ENCODE measurements at places on chromosomes 3 and 15.

DNA sequence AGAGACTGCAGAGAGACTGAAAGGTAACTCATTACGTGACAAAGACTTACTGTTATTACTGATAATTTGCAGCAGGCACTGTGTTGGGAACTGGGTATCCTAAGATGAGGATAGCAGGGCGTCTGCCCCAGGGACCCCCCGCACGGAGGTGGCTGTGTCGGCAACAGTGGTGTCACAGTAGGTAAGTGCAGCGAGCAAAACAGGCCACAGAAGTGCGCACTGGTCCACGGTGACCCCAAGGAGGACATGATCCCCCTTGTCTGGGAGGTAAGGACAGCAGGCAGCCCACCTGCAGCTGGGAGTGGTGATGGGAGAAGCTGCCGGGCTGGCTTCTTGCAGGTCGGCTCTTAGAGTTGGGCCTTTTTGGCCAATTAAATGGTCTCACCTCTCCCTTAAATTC lies 82.9 kb downstream of the FAM43A start:
- DNase-seq, result peak; percentile 84

DNA sequence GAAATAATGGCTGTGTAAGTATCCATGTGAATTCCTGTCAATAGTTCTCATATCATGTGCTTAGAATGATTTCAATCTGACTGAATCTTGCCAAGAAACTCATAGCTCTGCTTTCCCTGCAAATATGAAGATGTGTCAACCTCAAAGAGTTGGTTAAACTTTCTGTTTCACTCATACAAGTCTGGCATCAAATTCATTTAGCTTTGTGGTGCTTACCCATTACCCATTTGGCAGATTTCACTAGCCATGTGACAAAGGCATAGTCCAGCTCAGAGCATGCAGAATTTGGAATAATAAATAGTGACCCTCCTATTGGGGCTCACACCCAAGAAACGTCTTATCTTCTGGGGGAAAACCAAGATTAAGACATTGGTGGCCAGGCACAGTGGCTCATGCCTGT lies 256.6 kb upstream of the TPRG1 start:
- DNase-seq, result no peak

DNA sequence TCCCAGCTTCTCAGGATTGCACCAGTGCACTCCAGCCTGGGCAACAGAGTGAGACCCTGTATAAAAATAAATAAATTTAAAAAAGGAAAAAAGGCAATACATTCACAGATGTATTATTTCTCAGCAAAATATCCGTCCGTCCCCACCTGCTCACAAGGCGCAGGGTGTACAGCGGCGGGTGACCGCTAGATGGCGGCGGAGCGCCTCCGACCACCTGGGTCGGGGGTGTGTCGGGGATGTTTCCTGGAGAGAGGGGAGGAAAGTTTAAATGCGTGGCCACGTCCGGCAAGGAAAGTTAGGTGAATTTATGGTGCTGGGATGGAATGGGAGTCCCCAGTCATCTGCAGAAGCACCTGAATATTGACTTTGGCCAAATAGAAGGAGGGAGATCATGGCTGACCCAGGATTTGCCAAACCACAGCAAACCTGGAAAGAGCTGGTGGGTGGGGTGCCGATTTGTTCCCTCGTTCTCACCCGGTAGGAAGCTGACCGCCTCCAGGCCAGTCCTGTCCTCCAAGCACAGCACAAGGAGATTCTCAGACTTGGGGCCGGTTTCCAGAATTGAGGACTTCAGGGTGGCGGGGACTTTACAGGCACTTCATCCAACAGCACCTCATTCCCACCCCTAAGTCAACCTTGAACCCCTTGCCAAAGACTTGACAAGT lies 88.3 kb downstream of the TMEM266 start:
- DNase-seq, result no peak

DNA sequence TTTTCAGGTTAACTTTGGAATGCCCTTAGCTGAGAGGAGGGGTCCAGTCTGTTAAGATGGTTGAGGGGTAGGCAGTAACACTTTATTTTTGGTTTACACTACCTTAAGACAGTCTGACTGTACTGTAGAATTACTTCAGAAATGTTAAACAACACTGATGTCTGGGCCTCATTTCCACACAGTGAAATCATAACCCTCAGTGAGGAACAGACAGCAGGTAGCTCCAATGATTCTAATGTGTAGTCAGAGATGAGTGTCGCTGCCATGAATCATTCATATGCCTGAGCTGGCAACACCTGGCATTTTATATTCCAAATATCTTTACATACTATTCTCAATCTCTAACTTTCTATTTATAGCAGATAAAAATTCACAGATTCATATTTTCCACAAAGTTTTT lies 37.3 kb upstream of the POU1F1 start:
- DNase-seq, result no peak

DNA sequence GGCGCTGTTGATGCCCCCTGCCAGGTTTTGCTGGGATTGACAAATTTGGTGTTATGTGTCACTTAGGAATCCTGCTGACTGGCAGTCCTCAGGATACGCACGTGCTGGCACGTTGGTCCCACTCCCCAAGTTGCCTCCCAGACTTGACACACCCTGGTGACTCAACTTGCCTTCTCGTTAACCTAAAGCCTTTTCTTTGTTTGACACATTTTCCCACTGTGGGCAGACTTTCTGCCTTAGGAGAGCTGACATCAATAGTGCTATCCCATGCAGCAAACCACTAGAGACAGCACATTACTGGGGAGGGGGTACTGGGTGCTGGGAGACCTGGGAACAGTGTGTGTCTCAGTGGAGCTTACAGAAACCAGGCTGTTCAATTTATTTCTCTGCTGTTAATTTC lies 104.3 kb downstream of the OXNAD1 start:
- peak; percentile 69 for DNase-seq

DNA sequence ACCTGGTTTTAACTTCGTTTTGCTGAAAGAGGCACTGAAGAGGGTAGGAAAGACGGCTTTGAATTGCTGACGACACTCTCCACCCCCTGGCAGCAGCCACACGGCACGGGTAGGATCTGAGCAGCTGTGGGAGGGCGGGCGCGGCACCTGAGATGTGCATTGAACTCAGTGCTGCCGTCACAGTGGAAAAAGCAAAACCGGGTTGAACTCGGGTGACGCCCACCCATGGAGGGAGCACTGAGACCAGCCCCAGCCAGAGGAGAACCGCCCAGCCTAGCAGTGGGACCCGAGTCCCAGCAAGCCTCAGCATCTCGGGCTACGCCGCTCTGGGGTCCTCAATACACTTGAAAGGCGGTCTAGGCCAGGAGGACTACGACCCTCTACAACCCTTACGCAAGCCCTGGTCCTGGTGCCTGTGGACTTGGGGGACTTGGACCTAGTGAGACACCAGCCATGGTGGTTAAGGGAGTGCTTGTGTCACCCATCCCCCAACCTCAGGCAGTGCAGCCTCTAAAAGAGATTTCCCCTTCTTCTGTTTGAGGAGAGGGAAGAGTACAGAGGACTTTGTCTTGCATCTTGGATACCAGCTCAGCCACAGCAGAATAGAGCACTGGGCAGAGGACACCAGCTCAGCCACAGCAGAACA lies 50.0 kb upstream of the RPL35A start:
- DNase-seq, result no peak

- DNase-seq, result no peak
Measured at GRCh38 chr15:67019884-67020520, 45.4 kb upstream of the SMAD3 start.

- no peak for DNase-seq
Measured at GRCh38 chr3:124373524-124373923, 356.7 kb upstream of the UMPS start.

DNA sequence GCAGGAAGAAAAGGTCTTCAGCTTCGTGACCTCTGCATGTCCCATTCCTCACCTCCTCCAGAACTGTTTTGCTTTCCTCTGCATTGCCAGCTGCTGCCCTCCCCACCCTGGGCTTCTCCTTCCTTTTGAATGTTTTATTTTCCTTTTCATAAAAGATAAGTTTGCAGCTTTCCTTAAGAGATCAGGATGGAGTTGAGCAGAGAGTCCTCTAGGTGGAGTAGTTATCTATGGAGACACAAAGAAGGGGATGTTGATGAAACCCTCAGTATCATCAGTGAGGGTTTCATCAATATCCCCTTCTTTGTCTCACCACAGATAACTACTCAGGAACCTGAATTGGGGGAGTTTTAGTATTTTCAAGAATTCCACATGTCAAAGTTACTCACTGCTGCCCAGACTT lies 19.0 kb upstream of the SLC25A36 start:
- no peak for DNase-seq

DNA sequence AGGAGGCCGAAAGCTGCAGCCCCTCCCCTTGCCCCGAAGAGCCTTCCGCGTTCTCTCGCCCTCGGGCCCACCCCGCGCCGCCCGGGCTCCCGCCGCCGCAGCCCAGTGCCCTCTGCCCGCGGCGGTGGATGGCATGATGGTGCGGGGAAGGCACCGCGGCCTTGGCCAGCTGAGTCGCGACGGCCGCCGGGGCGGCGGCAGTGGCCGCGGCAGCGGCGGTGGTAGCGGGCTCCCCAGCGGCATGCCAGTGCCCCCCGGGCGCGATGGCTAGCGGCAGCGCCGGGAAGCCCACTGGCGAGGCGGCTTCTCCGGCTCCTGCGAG lies 1.2 kb downstream of the TLNRD1 start:
- no peak for DNase-seq

Measured in lower leg skin (tissue), 4 donors.